ENCODE measurements at places on chromosomes 5 and 9.

DNA sequence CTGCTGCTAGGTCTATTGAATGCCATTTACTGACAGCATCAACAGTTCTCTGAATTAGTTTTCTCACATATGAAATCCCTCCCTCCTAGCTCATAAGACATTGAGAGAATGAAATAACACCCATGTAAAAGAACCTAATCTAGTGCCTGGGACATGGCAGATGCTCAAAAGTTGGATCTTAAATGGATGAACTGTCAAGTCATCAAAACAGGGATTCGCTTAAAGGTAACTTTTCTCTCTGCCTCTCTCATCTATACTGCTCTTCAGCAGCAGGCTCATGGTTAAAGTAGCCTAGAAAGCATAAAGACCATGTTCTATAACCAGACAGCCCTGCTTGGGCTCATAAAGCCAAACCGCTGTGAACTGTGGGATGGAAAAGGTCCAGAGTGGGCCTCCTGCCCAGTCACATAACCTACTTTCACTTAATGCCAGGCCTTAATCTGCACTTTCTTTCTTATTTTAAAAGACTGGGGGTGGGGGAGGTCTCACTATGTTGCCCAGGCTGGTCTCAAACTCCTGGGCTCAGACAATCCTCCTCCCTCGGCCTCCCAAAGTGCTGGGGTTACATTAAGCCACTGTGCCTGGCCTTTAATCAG is 3.7 kb downstream of the TMEM245 start:
- DNase-seq: no peak

DNA sequence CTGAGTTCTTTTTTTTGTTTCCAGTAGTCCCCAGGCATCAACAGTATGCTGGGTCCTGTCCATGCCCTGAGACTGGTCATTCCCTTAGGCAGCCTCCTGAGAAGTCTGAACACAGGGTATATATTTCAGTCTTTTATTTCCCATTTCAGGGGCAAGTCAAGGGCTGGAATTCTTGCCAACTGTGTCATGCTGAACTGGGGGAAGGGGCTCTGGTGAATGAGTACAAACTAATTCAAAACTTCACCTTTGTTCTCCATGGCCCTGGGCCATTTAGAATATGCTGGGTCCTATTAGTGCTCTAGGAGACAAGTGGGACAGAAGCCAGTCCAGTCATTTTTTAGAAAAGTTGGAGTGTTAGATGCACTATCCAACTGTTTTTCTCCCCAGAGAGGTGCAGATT is 170.3 kb downstream of the TMC1 start:
- DNase-seq: no peak

- DNase-seq: peak; percentile 40
These were observed 184.8 kb downstream of the KIAA0825 start for GRCh38 chr5:94433397-94434163.

GRCh38 chr5:97049175-97049574 is 93.2 kb downstream of the LIX1 start:
- no peak for DNase-seq

- DNase-seq: no peak
These were observed 302.3 kb downstream of the ARL15 start for GRCh38 chr5:54007827-54008777.

GRCh38 chr5:150309101-150309885 is 6.6 kb upstream of the ARSI start:
- DNase-seq: no peak

DNA sequence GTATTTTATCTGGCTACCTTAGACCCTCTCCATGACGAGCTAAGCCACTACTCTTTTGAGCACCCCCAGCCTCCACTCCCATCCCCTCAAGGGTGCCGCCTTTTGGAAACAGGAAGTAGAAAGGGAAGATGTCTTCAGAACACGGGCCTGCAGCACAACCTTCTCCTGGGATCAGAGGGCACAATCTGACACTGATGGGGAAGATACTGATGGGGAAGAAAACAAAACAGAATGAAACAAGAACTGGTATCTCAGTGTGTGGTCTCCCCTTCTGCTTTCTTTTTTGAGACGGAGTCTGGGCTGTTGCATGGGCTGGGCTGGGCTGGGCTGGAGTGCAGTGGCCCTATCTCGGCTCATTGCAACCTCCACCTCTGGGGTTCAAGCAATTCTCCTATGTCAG is 539.7 kb upstream of the DAP start:
- no peak for DNase-seq

- DNase-seq: no peak
These were observed 8.4 kb downstream of the RALGDS start for GRCh38 chr9:133112663-133113026.

GRCh38 chr5:140141241-140141640 is 15.5 kb downstream of the IGIP start:
- peak; percentile 65 for DNase-seq

Data from LNCaP clone FGC (cell line).